Thoracic aorta (tissue), 2 donors: ENCODE measurements at places on chromosomes 6 and 20. TPM values are rescaled to one million over a fixed set of nuclear protein-coding genes. Genes with fewer than 3 reads are reported as not detected.

The AGER gene
- 3.8 TPM for total RNA-seq

The ZFP57 gene
- 3.2 TPM for total RNA-seq

The ZNF512B gene
- total RNA-seq: 13.8 TPM

The CNBD2 gene
- total RNA-seq: 2.6 TPM

The PRR18 gene
- not detected for total RNA-seq

The EEF1A2 gene
- 2.4 TPM for total RNA-seq

The SLC35D3 gene
- total RNA-seq: not detected

DNA sequence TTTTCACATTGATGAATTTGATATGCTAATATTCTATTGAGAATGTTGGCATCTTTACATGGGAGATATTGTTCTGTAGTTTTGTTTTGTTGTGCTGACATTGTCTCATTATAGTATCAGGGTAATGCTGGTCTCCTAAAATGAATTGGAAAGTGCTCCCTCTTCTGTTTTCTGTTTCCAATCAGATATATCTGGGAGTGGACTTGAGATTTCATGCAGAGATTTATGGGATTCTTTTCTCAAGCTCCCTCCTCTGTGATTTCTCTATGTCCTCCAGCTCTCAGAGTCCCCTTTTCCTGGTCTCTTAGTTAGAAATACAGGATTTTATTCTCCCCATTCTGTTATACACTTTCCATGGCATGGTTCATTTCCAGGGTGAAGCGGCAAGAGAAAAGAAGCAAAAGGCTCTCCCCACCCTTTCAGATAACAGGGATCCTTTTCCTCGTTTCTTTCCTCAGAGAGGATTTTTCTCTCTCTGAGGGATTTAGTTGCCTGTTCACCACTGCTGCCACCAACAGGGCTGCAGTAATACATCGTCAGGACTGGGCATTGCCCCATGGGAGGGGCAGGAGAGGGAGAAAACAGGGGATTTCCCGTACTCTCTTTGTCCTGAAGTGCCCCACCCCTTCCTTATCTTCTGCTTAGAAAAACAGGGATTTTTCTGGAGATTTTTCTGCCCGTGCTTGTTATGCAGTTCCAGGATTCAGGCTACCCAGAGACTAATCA is 59.3 kb upstream of the STMND1 start:
- H3K27me3 ChIP-seq: no peaks in the 10 kb centered on the region
- H3K27ac ChIP-seq: no peak overlapping the region
- DNase-seq: no peak
- H3K4me1 ChIP-seq: peaks cover 18% of the 10 kb centered on the region

- no peak overlapping the region for H3K27ac ChIP-seq
- H3K4me1 ChIP-seq: peaks cover 5% of the 10 kb centered on the region
- H3K36me3 ChIP-seq: no peaks in the 10 kb centered on the region
- H3K27me3 ChIP-seq: no peaks in the 10 kb centered on the region
These were observed 488.3 kb downstream of the CDKAL1 start for GRCh38 chr6:21022343-21023107.

DNA sequence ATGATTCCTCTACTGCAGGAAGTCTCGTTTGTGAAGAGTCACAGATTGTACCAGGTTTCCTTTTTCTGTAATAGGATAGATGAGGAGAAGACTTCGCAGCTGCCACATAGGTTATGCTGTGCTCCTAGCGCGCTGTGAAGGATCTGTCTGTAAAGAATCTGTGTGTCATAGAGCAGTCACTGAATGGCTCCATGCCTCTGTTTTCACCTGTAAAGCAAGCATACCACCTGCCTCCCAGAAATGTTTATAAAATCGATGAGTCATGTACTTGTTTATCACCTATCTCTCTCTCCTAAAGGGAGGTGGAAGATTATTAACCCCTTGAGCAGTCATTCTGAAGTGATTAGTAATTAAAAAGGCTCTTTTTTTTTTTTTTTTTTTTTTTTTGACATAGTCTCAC is 86.6 kb downstream of the TFAP2B start:
- H3K27ac ChIP-seq: no peak overlapping the region
- DNase-seq: no peak
- H3K4me1 ChIP-seq: no peaks in the 10 kb centered on the region
- no peaks in the 10 kb centered on the region for H3K36me3 ChIP-seq
- no peak overlapping the region for H3K4me3 ChIP-seq

- H3K27me3 ChIP-seq: no peaks in the 10 kb centered on the region
- no peaks in the 10 kb centered on the region for H3K4me1 ChIP-seq
- DNase-seq: no peak
These were observed 236.8 kb downstream of the PACRG start for GRCh38 chr6:162964488-162965140.

- DNase-seq: no peak
- no peaks in the 10 kb centered on the region for H3K36me3 ChIP-seq
- no peak overlapping the region for H3K4me3 ChIP-seq
- H3K27ac ChIP-seq: no peak overlapping the region
These were observed 966.6 kb upstream of the SLC35B3 start for GRCh38 chr6:9401960-9402359.

GRCh38 chr6:163958646-163959045 is 544.1 kb downstream of the QKI start:
- H3K27me3 ChIP-seq: no peaks in the 10 kb centered on the region
- no peak overlapping the region for H3K27ac ChIP-seq
- no peak overlapping the region for H3K4me3 ChIP-seq
- H3K4me1 ChIP-seq: no peaks in the 10 kb centered on the region

GRCh38 chr20:51750037-51750769 is 18.0 kb downstream of the ATP9A start:
- no peaks in the 10 kb centered on the region for H3K36me3 ChIP-seq
- peak overlapping the region; percentile 36 for H3K4me3 ChIP-seq
- peaks cover 40% of the 10 kb centered on the region for H3K4me1 ChIP-seq
- H3K27ac ChIP-seq: peak overlapping the region; percentile 88
- H3K27me3 ChIP-seq: no peaks in the 10 kb centered on the region
- DNase-seq: peak; percentile 80

DNA sequence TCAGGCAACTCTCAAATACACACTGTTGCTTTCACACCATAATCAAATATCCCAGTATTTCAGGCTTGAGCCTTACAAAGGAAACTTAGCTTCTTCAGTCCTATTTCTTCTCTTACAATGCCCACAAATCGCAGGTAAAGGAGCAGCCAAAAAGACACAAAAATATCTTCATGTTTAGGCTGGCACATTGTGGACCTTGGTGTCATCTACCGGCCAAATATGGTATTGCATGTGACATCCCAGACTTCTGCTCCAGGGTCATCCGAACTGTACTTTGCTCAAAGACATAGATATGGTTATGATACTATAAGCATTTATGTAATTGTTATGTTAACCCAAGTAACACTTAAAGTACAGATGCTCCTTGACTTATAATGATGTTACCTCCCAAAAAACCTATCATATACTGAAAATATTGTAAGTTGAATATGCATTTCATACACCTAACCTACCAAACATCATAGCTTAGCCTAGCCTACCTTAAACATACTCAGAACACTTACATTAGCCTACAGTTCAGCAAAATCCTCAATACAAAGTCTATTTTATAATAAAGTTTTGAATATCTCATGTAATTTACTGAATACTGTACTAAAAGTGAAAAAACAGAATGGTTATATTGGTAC is 4.6 kb downstream of the OR2H2 start:
- no peaks in the 10 kb centered on the region for H3K4me1 ChIP-seq
- no peak overlapping the region for H3K27ac ChIP-seq
- no peaks in the 10 kb centered on the region for H3K27me3 ChIP-seq
- H3K4me3 ChIP-seq: no peak overlapping the region
- DNase-seq: no peak
- H3K36me3 ChIP-seq: no peaks in the 10 kb centered on the region

- H3K36me3 ChIP-seq: peaks cover 11% of the 10 kb centered on the region
- H3K27ac ChIP-seq: no peak overlapping the region
- no peak for DNase-seq
These were observed 5.5 kb downstream of the CASP8AP2 start for GRCh38 chr6:89834884-89835792.

GRCh38 chr6:24686946-24687345 is 20.1 kb downstream of the ACOT13 start:
- H3K4me1 ChIP-seq: peaks cover 4% of the 10 kb centered on the region
- no peaks in the 10 kb centered on the region for H3K36me3 ChIP-seq
- no peaks in the 10 kb centered on the region for H3K27me3 ChIP-seq
- H3K4me3 ChIP-seq: no peak overlapping the region

DNA sequence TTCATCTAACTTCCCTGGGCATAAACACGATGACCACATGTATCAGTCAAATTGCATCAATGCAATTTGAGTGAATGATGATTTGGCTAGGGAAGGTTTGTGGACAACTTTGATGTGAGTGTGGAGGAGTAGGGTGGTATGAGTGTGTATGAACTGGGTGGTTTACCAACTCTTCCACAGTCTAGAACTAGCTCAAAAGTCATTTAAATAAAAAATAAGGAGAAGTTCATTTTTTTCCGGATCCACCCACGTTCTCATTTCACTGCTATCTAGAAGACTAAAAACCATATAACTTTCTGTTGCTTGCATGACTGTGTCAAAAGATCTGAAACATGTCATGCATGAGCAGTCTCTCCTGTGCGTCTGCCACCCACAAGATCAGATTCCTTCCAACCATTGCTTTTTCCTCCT is 23.6 kb downstream of the SLC35D3 start:
- H3K4me3 ChIP-seq: no peak overlapping the region
- no peak overlapping the region for H3K27ac ChIP-seq
- no peaks in the 10 kb centered on the region for H3K27me3 ChIP-seq

GRCh38 chr6:147930745-147931144 is 411.9 kb upstream of the SASH1 start:
- H3K36me3 ChIP-seq: no peaks in the 10 kb centered on the region
- no peak for DNase-seq
- H3K4me3 ChIP-seq: no peak overlapping the region
- H3K4me1 ChIP-seq: no peaks in the 10 kb centered on the region

DNA sequence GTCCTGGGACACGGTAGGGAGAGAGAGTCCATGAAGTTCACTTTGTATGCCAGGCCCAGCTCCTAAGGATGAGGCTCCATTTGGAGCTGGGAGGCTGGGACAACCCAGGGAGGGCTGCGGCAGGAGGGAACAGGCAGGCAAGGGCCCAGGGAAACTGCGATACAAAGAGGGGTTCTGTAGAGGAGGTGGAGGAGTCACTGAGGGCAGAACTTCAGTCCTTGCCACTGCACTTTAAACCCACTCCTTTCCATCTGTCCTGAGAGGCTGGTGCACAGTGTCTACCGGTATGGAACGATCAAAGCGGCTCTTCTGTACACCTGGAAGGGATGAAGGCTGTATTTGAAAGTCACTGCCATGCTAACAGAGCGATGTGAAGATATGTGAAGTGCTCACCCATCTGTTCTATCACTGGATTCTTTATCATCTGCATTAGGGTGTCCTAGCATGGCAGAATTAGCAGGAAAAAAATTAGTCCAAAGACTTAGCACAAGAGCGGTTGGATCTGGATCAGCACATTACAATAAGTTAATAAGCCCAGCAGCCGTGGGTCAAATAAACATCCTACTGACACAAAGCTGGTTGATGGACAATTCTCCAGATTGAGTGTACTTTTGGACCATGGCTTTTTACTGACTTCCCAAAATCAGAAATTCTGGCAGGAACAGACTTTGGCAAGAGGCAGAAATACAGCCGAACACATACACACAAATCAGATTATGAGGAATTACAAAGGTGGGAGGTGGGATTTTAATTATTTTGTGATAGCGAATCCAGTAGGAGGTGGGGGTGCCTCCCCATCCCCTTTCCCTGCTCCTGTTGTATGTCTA is 20.9 kb upstream of the ZFAND3 start:
- no peak overlapping the region for H3K27ac ChIP-seq
- no peak overlapping the region for H3K4me3 ChIP-seq
- no peaks in the 10 kb centered on the region for H3K27me3 ChIP-seq

DNA sequence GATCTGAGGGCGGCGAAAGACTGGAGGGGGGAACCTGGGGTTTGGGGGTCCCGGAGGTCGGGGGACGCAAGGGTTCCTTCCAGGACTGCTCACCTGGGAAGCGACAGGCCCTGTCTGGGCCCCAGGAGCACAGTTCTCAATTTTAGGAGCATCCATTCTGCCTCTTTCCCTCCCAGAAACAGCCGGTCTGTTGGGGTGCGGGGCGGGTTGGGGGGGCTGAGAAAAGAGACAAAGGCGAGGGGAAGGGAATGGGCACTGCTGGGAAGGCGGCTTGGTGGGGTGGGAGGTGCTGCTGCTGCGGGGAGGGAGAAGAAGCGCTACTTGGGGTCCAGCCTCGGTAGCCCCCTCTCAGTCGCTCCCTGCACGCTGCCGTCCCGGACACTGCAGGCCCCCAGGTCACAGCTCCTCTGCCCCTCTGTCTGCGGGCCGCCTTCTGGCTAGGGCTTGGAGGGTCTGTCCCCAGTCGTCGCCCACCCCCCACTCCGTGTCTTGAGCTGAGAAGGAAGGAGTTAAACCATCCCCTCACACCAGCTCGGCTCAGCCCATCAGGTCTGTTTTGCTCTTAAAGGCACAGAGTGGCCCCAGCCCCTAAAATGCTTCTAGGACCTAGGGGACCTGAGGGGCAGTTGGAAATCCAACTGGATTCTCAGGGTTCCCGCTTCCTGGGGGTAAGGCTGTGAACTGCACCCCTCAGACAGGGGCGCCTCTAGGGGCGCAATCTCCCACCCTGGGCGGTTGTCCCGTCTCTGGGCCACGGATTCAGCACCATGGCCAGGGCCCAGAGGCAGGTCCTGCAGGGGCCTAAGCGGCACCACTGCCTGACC is 690 bp downstream of the GDAP1L1 start:
- H3K4me3 ChIP-seq: peak overlapping the region; percentile 63
- H3K4me1 ChIP-seq: peaks cover 14% of the 10 kb centered on the region
- H3K36me3 ChIP-seq: no peaks in the 10 kb centered on the region
- no peak for DNase-seq
- H3K27me3 ChIP-seq: no peaks in the 10 kb centered on the region

DNA sequence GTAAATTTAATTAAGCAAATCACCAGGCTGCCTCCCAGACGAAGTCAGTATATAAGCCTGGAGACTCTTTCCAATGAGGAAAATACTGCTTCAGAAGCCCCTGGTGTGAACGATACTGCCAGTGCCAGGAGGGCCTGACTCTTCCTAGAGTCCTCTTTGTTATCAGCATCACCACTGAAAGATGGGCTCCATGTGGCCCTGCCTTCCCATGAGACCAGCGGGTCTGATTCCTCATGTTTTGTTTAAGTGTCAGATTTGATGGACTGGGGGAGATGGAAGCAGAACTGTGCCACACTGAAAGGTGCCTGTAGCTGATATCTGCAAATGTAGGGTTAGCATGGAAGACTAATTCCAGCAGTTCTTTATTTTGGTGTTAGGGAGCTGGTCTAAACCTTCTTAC is 7.9 kb downstream of the NQO2 start:
- no peak overlapping the region for H3K27ac ChIP-seq
- no peak overlapping the region for H3K4me3 ChIP-seq
- no peaks in the 10 kb centered on the region for H3K27me3 ChIP-seq
- H3K4me1 ChIP-seq: no peaks in the 10 kb centered on the region
- peaks cover 60% of the 10 kb centered on the region for H3K36me3 ChIP-seq
- DNase-seq: no peak

- peaks cover 5% of the 10 kb centered on the region for H3K4me1 ChIP-seq
- H3K4me3 ChIP-seq: no peak overlapping the region
- no peak for DNase-seq
- no peak overlapping the region for H3K27ac ChIP-seq
These were observed 18.5 kb upstream of the TUBB2A start for GRCh38 chr6:3175715-3176402.
